ENCODE measurements at places on chromosomes 7 and 10.

GRCh38 chr10:99733366-99733765 is 1.3 kb downstream of the CUTC start:
- DNase-seq = no peak

GRCh38 chr7:130150587-130150986 is 54.6 kb downstream of the TMEM209 start:
- no peak for DNase-seq

- no peak for DNase-seq
Measured at GRCh38 chr10:3496138-3496537, 288.9 kb downstream of the KLF6 start.

DNA sequence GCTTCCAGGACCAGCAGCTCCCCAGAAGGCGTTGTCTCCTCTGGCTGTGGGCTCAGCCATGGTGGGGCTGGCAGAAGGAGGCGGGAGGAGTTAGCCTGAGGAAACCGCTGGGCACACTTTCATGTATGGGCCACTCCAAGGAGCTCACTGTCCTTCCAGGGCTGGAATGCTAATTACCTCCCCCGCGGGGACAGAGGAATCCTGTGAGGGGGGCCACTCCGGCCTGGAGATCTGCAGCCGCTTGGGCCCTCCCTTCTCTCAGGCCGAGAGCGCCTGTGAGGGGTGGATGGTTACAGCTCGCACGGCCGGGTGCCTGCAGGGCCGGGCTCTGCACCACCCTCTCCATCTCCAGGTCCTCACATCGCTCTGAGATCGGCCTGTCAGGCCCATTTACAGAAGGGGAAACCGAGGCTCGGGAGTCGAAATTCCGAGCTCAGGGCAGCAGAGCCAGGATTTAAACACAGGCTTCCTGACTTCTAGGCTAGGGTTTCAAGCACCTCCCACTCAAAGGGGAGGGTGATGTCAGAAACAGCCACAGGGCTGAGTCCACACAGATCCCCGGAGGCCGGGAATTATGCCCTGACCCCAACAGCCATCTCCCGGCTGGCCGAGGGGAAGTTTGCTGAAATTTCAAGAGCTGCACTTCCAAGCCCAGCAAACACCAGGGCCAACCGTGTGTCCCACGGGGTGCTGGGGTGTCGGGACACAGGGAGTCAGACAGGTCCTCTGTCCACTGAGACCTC is 59.1 kb downstream of the PDGFA start:
- DNase-seq = peak; percentile 93

DNA sequence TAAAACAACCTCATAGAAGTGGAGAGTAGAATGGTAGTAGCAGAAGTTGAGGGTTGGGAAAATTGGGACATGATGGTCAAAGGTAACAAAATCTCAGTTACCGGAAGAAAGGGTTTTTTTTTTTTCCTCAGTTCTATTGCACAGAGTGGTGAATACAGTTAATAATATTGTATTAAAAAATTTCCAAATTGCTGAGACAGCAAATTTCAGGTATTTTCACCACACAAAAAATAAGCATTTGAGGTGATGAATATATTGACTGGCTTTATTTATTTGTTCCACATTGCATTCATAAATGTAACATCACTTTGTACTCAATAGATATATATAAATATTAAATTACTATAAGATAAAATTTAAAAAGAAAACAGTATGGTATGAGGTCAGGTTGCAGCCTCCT is 373.8 kb downstream of the ETV1 start:
- no peak for DNase-seq

DNA sequence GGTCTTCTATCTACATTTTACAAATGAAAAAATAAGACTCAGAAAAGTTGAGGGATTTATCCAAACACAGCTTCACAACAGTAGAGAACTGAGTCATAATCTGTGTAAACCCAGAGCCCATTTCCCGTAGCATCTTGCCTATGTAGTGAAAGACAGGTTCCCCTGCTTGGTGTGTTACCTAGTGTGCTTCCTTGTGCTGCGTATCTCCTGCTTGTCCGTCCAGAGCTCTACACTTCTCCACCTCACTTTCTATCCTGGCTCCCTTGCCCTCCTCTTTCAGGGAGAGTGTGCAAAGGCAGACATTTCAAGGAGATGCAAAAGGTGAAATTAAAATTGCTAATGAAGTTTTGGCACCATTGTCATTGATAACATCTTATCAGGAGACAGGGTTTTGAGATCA is 1.4 kb upstream of the ASNS start:
- no peak for DNase-seq

Measured in HuH-7.5 (cell line).